A549 treated with DMSO at 1 μM for 4 hours (cell line): ENCODE measurements at places on chromosomes 6 and 20. TPM values are rescaled to one million over a fixed set of nuclear protein-coding genes. Genes with fewer than 3 reads are reported as not detected.

The GLP1R gene
- total RNA-seq, result not detected in 5 replicates

The SLC35D3 gene
- 0.03 to 0.10 TPM (median 0.05 TPM) in 5 replicates for total RNA-seq

The LYRM4 gene
- total RNA-seq, result 28.2 to 35.7 TPM (median 33.2 TPM) in 5 replicates

The NRN1 gene
- 0.76 to 1.3 TPM (median 1.1 TPM) in 5 replicates for total RNA-seq

The RFX6 gene
- total RNA-seq, result not detected in 5 replicates

The ARG1 gene
- total RNA-seq, result not detected in 5 replicates

The KHDC1L gene
- total RNA-seq, result 0.20 to 0.81 TPM (median 0.35 TPM) in 4 of 5 replicates, not detected in the other

The SLC22A7 gene
- not detected in 5 replicates for total RNA-seq

The BEND6 gene
- 0.71 to 1.7 TPM (median 1.3 TPM) in 5 replicates for total RNA-seq

The EPHA7 gene
- 0.04 to 0.16 TPM (median 0.11 TPM) in 5 replicates for total RNA-seq

The RAB5IF gene
- total RNA-seq, result 213 to 300 TPM (median 259 TPM) in 5 replicates

The CDH22 gene
- 0.03 to 0.07 TPM (median 0.04 TPM) in 4 of 5 replicates, not detected in the other for total RNA-seq

The RIPOR3 gene
- 0.06 TPM in 1 of 5 replicates, not detected in the others for total RNA-seq

The SLC12A5 gene
- 11.4 to 17.7 TPM (median 12.1 TPM) in 5 replicates for total RNA-seq

The SUMO4 gene
- total RNA-seq, result 0.09 TPM in 1 of 5 replicates, not detected in the others

The BPI gene
- not detected in 5 replicates for total RNA-seq
